ENCODE measurements at places on chromosomes 13 and 19. TPM values are rescaled to one million over a fixed set of nuclear protein-coding genes. Genes with fewer than 3 reads are reported as not detected.

GRCh38 chr19:9427941-9428340, 7.4 kb downstream of the ZNF266 start:
- DNase-seq = no peak

The AZU1 gene
- total RNA-seq = not detected

The CABP5 gene
- total RNA-seq = not detected

GRCh38 chr13:46515803-46516202, 37.2 kb upstream of the LRCH1 start:
- DNase-seq = no peak

GRCh38 chr13:101942535-101943157, 459.2 kb downstream of the FGF14 start:
- DNase-seq = no peak

GRCh38 chr13:66301006-66301405, 929.1 kb downstream of the PCDH9 start:
- no peak for DNase-seq

DNA sequence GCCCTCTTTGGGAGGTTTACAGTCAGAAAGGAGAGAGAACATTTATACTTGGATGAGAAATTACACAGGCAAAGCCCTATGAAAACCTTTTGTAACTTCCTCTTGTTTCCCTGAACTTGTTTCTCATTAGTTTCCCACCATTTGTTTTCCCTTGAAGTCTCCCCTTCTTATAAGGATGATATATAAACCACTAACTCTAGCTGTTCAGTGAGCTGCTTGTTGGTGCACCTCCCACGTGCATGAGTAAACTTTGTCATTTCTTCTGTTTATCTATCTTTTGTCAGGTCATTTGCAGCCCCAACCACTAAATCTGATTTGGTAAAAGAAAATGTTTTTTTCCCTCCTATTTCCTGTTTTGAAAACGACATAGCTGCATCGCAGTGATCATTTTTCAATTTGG, 919.9 kb downstream of the SLITRK1 start:
- DNase-seq = no peak

DNA sequence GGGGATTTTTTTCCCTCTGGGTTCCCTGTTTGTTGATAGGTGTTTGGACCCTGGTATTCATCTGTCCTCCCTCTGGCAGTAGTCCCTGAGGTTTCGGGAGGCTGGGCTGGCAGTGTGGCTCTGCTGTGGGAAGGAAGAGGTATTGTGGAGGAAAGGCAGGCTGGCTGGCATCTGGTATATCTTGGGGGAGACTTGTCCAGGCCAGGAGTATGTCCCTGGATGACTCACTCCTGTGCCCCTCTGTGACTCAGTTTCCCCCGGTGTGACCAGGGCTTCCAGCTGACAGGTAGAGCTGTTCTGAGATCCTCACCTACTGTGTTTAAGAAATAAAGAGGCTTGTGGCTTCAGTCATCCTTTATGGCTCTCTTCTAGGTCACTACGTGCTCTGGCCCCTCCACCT, 14.2 kb upstream of the ZNF492 start:
- no peak for DNase-seq

DNA sequence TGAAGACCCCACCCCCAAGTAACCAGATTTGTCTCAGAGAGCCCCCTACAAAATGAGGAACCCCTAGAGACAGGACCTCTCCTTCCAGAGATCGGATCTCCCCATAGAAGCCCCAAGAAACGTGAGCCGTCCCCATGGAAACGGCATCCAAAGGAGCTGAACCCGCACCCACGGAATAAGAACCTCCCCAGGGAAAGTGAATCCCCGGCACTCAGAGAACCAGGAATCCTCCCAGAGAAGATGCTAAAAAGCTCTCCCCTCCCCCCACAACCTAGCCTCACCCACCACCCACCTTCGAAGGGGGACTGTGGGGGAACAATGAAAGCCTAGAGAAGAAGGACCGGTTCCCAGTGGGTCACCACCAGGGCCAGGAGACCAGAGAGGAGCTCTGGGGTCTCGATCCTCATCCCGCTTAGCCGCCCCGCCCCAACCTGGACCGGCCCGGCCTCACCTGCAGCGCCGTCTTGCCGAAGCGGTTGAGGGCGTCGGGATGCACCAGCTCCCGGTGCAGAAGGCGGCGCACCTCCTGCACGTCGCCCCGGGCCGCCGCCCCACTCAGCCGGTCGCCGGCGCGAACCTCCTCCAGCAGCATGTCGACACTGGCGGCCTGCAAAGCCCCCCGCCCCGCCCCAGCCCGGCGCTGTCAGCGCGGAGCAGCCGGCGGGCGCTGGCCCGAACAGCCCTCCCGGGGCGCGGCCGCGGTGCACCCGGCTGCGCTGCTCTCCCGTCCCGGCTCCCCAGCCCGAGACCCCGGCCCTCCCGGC, 535 bp downstream of the CDKN2D start:
- peak; percentile 82 for DNase-seq

DNA sequence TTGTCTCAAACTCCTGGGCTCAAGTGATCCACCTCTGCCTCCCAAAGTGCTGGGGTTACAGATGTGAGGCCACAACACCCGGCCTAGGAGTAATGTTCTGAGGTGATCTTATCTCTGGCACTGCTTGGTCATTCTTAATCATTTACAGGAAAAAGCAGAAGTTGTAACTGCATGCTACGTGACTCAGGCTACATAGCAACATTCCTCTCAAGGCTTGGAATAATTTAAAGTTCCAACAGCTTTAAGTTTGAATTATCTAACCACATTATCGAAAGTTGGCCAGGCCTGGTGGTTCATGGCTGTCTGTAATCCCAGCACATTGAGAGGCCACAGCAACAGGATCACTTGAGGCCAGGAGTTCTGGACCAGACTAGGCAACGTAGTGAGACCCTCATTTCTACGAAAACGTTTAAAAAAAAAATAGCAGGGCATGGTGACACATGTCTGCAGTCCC, 3.9 kb upstream of the B9D2 start:
- no peak for DNase-seq

GRCh38 chr19:29371251-29372090, 154.3 kb upstream of the VSTM2B start:
- peak; percentile 12 for DNase-seq

DNA sequence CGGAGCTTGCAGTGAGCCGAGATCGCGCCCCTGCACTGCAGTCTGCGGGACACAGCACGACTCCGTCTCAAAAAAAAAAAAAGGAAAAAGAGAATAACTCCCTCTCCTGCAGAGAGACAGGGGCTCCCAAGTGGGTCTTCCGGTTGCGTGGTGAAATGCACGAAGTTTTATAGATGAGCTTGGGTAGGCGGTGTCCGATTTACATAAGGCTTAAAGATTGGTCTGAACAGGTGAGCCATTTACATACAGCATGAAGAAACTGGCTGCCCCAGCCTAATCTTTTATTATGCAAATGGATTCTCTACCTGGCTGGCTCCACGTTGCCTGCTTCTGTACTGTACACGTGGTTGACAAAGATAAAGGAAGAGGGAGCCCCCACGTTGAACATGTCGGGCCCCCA, 19.5 kb downstream of the ADGRE2 start:
- DNase-seq = no peak

GRCh38 chr19:7736148-7736547, 4.2 kb upstream of the CLEC4G start:
- no peak for DNase-seq

DNA sequence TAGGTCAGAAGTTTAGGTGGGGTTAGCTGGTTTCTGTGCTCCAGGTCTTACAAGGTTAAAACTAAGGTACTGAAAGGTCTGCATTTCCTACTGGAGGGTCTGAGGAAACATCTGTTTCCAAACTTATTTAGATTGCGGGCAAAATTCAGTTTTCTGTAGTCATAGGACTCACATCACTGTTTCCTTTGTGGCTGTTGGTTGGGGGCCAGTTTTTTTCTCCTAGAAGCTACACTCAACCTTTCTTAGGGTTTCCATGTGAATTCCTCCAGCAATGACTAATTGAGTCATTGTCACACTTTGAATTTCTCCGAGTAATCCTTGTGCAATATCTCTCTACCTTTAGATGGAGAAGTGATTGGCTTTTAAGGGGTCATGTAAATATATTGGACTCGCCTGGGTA, 773.4 kb upstream of the SLITRK1 start:
- no peak for DNase-seq
